ENCODE measurements at places on chromosomes 12 and 14.

DNA sequence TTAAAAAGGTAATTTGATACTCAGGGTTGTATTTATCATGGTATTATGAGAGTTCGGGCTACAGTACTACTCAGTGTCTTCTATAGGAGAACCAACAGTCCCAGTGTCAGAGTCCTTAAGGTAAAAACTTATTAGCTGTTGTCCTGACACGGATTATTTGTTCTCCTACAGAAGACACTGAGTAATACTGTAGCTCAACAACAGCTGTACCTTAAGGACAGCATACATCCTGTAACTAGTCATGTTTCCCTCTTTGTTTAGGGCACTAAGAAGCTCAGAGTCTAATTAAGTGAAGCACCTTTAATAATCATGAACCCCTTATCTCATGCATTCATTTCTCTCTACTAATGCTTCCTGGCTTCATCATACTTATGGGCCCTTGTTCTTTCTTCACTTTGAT is 33.9 kb downstream of the ARF6 start:
- H3K27ac ChIP-seq, result no peak overlapping the region
- no peaks in the 10 kb centered on the region for H3K27me3 ChIP-seq
- H3K4me1 ChIP-seq, result no peaks in the 10 kb centered on the region
- H3K4me3 ChIP-seq, result no peak overlapping the region
- DNase-seq, result no peak

DNA sequence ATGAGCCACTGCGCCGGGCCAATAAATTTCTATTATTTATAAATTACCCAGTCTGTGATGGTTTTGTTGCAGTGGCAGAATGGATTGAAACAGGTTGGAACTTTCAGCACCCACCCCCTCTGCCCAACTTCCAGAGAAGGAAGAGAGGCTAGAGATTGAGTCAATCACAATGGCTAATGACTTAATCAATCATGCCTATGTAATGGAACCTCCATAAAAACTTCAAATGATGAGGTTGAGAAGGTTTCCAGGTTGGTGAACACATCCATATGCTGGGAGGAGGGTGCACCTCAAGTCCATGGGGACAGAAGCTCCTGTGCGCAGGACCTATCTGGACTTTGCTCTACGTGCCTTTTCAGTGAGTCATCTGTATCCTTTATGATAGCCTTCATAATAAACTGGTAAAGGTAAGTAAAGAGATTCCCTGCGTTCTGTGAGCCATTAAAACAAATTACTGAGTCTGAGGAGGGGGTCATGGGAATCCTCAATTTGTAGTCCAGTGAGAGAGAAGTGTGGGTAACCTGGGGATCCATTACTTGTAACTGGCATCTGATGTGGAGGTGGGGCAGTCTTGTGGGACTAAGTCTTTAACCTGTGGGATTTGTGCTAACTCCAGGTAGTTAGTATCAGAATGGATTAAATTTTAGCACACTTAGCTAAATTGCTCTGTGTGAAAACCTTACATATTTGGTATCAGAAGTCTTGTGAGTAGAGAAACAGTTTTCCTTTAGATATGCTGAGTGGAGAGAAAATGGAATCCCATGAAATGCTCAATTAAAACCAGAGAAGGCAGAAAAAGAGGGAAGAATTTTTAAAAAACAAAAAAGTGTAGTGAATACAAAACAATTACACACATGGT is 11.7 kb upstream of the NGDN start:
- H3K27ac ChIP-seq, result no peak overlapping the region
- DNase-seq, result no peak
- no peaks in the 10 kb centered on the region for H3K36me3 ChIP-seq
- peaks cover 13% of the 10 kb centered on the region for H3K27me3 ChIP-seq
- H3K4me1 ChIP-seq, result no peaks in the 10 kb centered on the region

DNA sequence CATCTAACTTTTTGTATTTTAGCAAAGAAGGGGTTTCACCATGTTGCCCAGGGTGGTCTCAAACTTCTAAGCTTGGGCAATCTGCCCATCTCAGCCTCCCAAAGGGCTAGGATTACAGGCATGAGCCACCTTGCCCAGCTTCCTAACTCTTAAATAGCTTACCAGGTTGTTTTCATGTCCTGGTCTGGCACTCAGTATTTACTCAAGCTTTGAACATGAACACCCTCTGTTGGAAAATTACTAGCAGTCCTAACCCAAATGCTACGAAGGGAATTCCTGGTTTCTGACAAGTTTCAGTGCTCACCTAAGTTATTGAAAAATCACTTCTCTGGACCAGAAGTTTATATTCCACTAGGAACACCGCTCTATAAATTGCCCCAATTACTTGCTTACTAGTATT is 32.5 kb upstream of the GCH1 start:
- no peak for DNase-seq
- H3K4me3 ChIP-seq, result no peak overlapping the region
- H3K36me3 ChIP-seq, result no peaks in the 10 kb centered on the region
- H3K4me1 ChIP-seq, result no peaks in the 10 kb centered on the region

DNA sequence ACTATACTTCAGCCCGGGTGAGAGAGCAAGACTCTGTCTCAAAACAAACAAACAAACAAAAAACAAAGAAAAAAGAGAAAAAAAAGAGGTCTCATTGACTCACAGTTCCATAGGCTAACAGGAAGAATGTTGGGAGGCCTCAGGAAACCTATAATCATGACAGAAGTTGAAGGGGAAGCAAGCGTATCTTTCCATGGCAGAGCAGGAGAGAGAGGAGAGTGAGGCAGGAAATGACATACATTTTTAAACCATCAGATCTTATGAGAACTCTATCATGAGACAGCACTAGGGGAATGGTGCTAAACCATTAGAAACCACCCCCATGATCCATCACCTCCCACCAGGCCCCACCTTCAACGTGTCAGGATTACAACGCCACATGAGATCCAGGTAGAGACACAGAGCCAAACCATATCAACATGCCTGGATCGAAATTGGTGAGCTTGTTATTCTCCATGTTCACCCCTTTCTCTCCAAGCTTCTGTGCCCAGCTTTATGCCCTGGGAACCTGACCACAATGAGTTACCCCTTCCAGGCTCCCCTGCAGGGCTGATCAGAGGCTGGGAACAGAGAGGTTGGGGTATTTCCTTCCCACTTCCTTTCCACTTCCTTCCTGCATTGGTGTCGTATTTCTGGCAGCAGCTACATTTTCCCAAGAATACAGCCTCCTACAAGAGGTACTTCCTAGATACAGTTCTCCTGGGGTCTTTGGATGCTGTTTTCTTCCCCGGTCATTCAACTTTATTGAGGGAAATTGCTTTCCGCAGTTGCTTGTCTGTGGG is 219.3 kb upstream of the FLRT2 start:
- no peak overlapping the region for H3K27ac ChIP-seq
- H3K4me3 ChIP-seq, result no peak overlapping the region
- no peaks in the 10 kb centered on the region for H3K36me3 ChIP-seq
- H3K27me3 ChIP-seq, result no peaks in the 10 kb centered on the region

DNA sequence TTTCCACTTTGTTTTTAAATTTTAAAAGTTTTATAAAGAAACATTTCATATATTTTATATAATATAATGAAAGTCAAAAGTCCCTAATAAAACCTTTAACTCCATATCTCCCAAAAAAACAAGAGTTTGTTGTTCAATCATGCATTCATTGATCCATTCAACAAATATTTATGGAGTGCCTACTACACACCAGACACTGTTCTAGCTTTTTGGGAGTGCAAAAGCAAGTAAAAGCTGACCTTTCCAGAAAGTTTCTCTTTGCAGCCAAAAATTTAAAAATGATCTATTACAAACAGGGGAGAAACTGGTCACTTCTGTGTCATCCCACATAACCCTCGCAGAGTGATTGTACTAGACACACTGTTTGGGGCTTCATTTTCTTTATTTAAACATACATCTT is 740.0 kb upstream of the TBX3 start:
- no peak for DNase-seq
- H3K4me1 ChIP-seq, result no peaks in the 10 kb centered on the region
- no peak overlapping the region for H3K4me3 ChIP-seq
- no peak overlapping the region for H3K27ac ChIP-seq
- no peaks in the 10 kb centered on the region for H3K27me3 ChIP-seq
- no peaks in the 10 kb centered on the region for H3K36me3 ChIP-seq

DNA sequence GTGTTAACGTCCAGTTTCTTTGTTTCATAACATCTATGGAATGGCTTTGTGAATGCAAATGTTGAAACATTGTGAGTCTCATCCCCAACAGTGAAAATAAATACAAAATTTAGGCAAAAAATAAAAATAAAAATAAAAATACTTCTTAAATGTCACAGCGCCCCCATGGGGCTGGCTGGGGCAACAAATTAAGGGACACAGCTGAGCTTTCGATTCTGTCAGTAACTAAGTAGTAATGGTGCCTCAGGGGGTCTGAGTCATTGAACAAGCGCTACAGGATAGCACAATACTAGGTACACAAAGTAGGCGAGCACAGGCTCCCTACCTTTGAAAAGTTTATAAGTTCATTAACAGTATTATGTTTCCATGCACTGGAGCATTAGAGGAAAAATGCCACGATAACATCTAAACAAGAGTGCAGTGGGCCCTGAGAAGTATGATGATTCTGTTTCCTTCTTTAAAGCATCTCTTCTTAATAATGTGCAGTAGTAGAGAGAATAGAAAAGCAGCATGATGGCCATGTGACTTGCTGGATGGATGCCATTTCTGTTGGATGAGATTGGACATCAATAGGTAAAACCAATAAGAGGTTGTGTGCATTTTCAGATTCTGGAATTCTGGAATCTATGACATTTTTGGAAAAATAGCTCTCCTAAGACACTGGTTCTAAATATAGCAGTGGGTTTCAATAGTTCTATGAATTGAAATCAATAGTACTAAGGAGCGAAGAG is 667.2 kb downstream of the DIO2 start:
- no peaks in the 10 kb centered on the region for H3K27me3 ChIP-seq
- no peak for DNase-seq
- H3K36me3 ChIP-seq, result no peaks in the 10 kb centered on the region
- no peak overlapping the region for H3K4me3 ChIP-seq
- H3K27ac ChIP-seq, result no peak overlapping the region
- no peaks in the 10 kb centered on the region for H3K4me1 ChIP-seq

GRCh38 chr12:76874491-76875190 is 4.2 kb downstream of the CSRP2 start:
- no peak overlapping the region for H3K4me3 ChIP-seq
- peaks cover 16% of the 10 kb centered on the region for H3K4me1 ChIP-seq
- H3K27ac ChIP-seq, result no peak overlapping the region
- no peaks in the 10 kb centered on the region for H3K36me3 ChIP-seq

- H3K27me3 ChIP-seq, result no peaks in the 10 kb centered on the region
- peaks cover 39% of the 10 kb centered on the region for H3K4me1 ChIP-seq
- DNase-seq, result no peak
- peak overlapping the region; percentile 71 for H3K27ac ChIP-seq
These were observed 44.4 kb upstream of the CERS5 start for GRCh38 chr12:50211392-50212070.

GRCh38 chr12:116066381-116067230 is 210.9 kb downstream of the MED13L start:
- no peaks in the 10 kb centered on the region for H3K36me3 ChIP-seq
- no peaks in the 10 kb centered on the region for H3K27me3 ChIP-seq
- peaks cover 2% of the 10 kb centered on the region for H3K4me1 ChIP-seq
- H3K27ac ChIP-seq, result no peak overlapping the region

DNA sequence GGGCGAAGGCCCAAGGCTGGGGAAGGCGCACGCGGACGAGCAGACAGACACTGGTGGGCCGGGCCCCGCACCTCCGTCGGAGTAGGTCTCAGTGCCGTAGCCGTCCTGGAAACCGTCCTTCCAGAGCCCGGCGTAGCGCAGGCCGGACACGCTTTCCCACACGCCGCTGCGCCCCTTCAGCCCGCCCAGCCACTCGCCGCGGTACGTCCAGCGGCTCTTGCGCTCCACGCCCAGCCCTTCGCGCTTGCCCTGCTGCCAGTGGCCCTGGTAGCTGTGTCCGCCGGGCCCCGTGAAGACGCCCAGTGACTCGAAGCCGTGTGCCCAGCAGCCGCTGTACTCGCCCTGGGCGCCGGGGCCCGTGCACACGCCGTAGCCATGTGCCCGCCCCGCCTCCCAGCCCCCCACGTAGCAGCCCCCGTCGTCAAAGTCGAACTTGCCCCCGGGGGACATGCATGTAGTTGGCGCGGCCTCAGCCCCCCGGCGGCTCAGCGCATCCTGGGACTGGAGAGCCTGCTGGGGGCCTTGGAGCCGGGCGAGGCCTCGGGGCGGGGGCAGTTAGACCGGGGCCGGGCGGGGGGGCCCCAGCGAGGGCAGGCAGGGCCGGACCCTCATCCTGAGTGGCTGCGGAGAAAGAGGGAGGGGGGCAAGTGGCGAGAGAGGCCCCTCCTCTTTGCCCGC is 1.4 kb downstream of the JPH4 start:
- H3K27me3 ChIP-seq, result peaks cover 3% of the 10 kb centered on the region
- H3K4me3 ChIP-seq, result no peak overlapping the region
- no peaks in the 10 kb centered on the region for H3K36me3 ChIP-seq
- DNase-seq, result no peak

- no peak overlapping the region for H3K27ac ChIP-seq
- no peaks in the 10 kb centered on the region for H3K4me1 ChIP-seq
- DNase-seq, result no peak
These were observed 53.1 kb upstream of the DDX11 start for GRCh38 chr12:31020385-31021166.

DNA sequence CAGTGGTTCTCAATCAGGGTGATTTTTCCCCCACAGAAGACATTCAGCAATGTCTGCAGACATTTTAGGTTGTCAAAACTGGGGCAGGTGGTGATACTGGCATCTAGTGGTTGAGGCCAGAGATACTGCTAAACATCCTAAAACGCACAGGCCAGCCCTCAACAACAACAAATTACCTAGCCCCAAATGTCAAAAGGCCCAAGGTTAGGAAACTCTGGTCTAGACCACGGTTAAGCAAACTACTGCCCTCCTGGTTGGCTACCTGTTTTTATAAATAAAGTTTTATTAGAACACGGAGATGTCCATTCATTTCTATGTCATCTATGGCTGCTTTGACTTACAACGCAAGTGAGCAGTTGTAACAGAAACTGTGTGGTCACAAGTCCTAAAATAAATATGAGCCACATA is 186.7 kb downstream of the EFCAB11 start:
- peak; percentile 75 for DNase-seq
- H3K4me1 ChIP-seq, result peaks cover 19% of the 10 kb centered on the region
- H3K27ac ChIP-seq, result no peak overlapping the region

DNA sequence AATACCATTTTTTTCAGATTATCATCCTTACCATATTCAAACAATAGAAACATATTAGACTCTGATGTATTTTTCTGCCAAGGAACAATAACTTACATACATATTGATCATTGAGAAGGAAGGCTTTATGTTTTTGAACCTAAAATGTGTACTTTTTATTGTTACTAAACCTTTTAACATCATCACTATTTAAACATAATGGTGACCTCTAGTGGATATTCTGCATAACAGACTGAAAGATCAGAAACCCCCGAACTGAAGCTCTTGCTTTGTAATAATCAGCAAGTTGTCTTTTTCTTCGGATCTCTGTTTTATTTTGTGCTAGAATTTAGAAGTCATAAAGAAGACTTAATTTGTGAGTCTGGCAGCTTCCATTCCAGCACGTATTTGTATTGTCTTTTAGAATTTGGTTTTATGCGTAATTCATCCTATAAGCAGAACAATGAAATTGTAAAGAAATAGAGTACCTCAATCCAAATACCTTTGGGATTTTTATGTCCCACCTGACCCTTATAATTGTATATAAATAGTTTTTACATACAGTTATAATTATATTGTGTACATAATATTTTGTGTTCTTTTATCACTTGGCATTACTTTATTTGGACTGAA is 125.9 kb upstream of the ATF1 start:
- H3K4me3 ChIP-seq, result no peak overlapping the region
- peak; percentile 70 for DNase-seq
- H3K4me1 ChIP-seq, result peaks cover 18% of the 10 kb centered on the region
- peak overlapping the region; percentile 15 for H3K27ac ChIP-seq

Data from CD4-positive, CD25-positive, alpha-beta regulatory T cell (primary cell).